A673 (cell line): ENCODE measurements at places on chromosomes 13 and 19. TPM values are rescaled to one million over a fixed set of nuclear protein-coding genes. Genes with fewer than 3 reads are reported as not detected.

CRX gene
- total RNA-seq: not detected in 2 replicates

NPHS1 gene
- not detected in 2 replicates for total RNA-seq

C13orf46 gene
- 3.1 and 3.6 TPM in 2 replicates for total RNA-seq

GRCh38 chr19:13691569-13692435, 72.5 kb upstream of the MRI1 start:
- no peaks in the 10 kb centered on the region for H3K36me3 ChIP-seq
- DNase-seq: no peak
- no peaks in the 10 kb centered on the region for H3K27me3 ChIP-seq
- no peak overlapping the region for H3K27ac ChIP-seq
- no peak overlapping the region for H3K4me3 ChIP-seq

- no peak overlapping the region for H3K4me3 ChIP-seq
- DNase-seq: no peak
- H3K36me3 ChIP-seq: no peaks in the 10 kb centered on the region
- H3K27me3 ChIP-seq: peaks cover 32% of the 10 kb centered on the region
- H3K27ac ChIP-seq: no peak overlapping the region
- no peaks in the 10 kb centered on the region for H3K4me1 ChIP-seq
Measured at GRCh38 chr13:111382411-111382810, 62.0 kb downstream of the TEX29 start.

APOC1 gene
- total RNA-seq: 2.3 and 5.5 TPM in 2 replicates

- no peaks in the 10 kb centered on the region for H3K36me3 ChIP-seq
- peak; percentile 68 for DNase-seq
- no peak overlapping the region for H3K4me3 ChIP-seq
- no peaks in the 10 kb centered on the region for H3K27me3 ChIP-seq
- H3K27ac ChIP-seq: no peak overlapping the region
Measured at GRCh38 chr19:778910-779653, 18.2 kb upstream of the PTBP1 start.

GRCh38 chr13:33006638-33007037, 9.6 kb upstream of the KL start:
- H3K36me3 ChIP-seq: no peaks in the 10 kb centered on the region
- peaks cover 28% of the 10 kb centered on the region for H3K4me1 ChIP-seq
- DNase-seq: no peak
- H3K4me3 ChIP-seq: no peak overlapping the region
- H3K27ac ChIP-seq: no peak overlapping the region
- no peaks in the 10 kb centered on the region for H3K27me3 ChIP-seq

PGLYRP2 gene
- total RNA-seq: 3.5 and 4.7 TPM in 2 replicates

- DNase-seq: no peak
- no peak overlapping the region for H3K27ac ChIP-seq
- H3K36me3 ChIP-seq: no peaks in the 10 kb centered on the region
- no peaks in the 10 kb centered on the region for H3K27me3 ChIP-seq
- no peak overlapping the region for H3K4me3 ChIP-seq
- no peaks in the 10 kb centered on the region for H3K4me1 ChIP-seq
Measured at GRCh38 chr13:99132295-99132835, 68.3 kb upstream of the UBAC2 start.

FBN3 gene
- total RNA-seq: 0.06 and 0.17 TPM in 2 replicates

DNA sequence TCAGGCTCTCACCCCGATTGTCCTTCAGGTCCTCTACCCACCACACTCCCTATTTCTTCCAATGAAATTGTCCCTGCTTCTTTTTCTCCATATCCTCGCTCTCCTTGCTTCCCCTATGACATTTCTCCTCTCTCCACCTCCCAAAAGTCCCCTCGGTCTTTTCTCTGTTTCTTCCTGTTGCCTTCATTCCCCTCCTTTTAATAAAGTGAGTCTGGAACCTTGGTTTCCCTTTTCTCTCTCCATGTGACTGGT, 676 bp upstream of the ZNF574 start:
- H3K4me1 ChIP-seq: peaks cover 22% of the 10 kb centered on the region
- DNase-seq: no peak
- peak overlapping the region; percentile 98 for H3K4me3 ChIP-seq
- H3K27ac ChIP-seq: peak overlapping the region; percentile 94

DNA sequence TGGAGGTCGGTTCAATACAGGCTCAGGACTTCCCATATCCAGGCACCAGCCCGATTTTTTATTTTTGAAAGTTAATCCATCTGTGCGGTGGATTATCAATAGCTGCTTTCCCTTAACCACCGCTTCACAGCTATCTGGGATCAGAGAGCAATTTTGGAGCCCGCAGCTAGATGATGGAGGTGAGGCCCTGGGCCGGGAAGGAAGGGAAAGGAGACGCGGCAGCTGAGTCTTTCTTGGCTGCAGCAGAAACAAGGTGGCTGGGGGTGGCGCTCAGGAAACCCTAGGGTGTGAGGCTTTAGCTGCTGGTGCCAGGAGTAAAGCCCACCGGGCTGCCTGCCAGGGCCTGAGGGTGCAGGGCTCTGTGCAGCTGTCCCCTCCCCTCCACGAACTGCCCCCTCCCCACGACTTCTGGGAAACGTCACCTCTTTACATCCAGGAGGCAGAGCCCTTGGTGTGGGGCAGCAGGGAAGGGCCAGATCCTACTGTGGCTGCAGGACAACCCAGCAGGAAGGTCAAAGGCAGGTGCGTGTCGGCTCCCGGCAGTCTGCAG, 307.0 kb downstream of the ZNF536 start:
- no peak overlapping the region for H3K27ac ChIP-seq
- no peaks in the 10 kb centered on the region for H3K36me3 ChIP-seq
- H3K4me1 ChIP-seq: peaks cover 5% of the 10 kb centered on the region
- H3K4me3 ChIP-seq: no peak overlapping the region
- DNase-seq: no peak
- no peaks in the 10 kb centered on the region for H3K27me3 ChIP-seq

DNA sequence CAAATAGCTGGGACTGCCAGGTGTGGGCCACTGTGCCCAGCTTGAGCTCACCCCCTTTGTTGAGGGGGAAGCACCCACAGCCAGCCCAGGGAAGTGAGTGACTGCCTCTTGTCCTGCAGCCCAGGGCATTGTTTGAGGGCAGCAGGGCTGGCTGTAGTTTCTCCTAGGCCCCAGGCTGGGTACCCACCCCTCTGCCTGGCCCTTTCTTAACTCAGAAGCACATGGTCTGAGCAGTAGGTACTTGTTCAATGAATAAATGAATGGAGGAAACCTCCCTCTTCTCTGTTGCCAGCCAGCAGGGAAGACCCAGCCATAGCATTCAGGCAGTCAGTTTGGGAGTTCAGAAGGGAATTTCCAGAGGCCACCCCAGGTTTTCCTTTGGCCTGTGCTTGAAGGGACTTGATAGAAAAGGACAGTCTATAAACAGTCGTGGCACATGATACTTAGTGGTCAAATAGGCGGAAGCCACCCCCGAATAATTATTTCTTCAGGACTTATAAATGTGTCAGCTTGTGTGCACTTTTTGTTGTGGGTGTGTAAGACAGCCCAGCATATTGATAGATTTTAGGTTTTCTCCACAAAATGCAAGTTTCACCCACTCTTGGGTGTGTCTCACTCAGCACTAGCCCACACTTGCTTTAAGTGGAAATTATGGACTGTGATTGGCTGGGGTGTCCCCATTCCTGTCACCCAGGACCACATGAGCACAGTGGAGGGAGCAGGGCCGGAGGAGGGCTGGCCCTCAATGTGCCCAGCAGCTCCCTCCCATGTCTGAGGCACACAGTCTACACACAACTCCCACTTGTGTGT, 33.1 kb downstream of the GATAD2A start:
- no peaks in the 10 kb centered on the region for H3K4me1 ChIP-seq
- no peak overlapping the region for H3K4me3 ChIP-seq
- no peak overlapping the region for H3K27ac ChIP-seq
- no peak for DNase-seq

CACNA1A gene
- 2.9 and 3.2 TPM in 2 replicates for total RNA-seq

PTGIR gene
- total RNA-seq: 0.46 TPM in 1 of 2 replicates, not detected in the other

- peak; percentile 31 for DNase-seq
- H3K4me1 ChIP-seq: peaks cover 30% of the 10 kb centered on the region
- no peaks in the 10 kb centered on the region for H3K27me3 ChIP-seq
Measured at GRCh38 chr13:110409581-110409992, 102.5 kb downstream of the COL4A2 start.

DNA sequence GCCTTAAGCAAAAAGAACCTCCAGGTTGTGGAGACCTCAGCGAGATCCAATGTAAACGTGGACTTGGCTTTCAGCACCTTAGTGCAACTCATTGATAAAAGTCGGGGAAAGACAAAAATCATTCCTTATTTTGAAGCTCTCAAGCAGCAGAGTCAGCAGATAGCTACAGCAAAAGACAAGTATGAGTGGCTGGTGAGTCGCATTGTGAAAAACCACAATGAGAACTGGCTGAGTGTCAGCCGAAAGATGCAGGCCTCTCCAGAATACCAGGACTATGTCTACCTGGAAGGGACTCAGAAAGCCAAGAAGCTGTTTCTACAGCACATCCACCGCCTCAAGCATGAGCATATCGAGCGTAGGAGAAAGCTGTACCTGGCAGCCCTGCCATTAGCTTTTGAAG, 58.5 kb downstream of the ARHGAP35 start:
- H3K27me3 ChIP-seq: no peaks in the 10 kb centered on the region
- H3K36me3 ChIP-seq: peaks cover 41% of the 10 kb centered on the region
- H3K27ac ChIP-seq: peak overlapping the region; percentile 13
- H3K4me3 ChIP-seq: no peak overlapping the region

- no peak overlapping the region for H3K27ac ChIP-seq
- H3K27me3 ChIP-seq: no peaks in the 10 kb centered on the region
- H3K36me3 ChIP-seq: no peaks in the 10 kb centered on the region
Measured at GRCh38 chr19:19602136-19602712, 16.3 kb downstream of the PBX4 start.

CRTC1 gene
- total RNA-seq: 18.1 and 20.3 TPM in 2 replicates

- peak overlapping the region; percentile 90 for H3K4me3 ChIP-seq
- H3K27me3 ChIP-seq: no peaks in the 10 kb centered on the region
- no peaks in the 10 kb centered on the region for H3K36me3 ChIP-seq
- H3K27ac ChIP-seq: peak overlapping the region; percentile 96
Measured at GRCh38 chr13:93227878-93228642, 1.5 kb downstream of the GPC6 start.

- peaks cover 57% of the 10 kb centered on the region for H3K36me3 ChIP-seq
- H3K27ac ChIP-seq: no peak overlapping the region
- no peaks in the 10 kb centered on the region for H3K4me1 ChIP-seq
- DNase-seq: no peak
- no peak overlapping the region for H3K4me3 ChIP-seq
Measured at GRCh38 chr13:114325729-114326128, 11.4 kb downstream of the CHAMP1 start.

DNA sequence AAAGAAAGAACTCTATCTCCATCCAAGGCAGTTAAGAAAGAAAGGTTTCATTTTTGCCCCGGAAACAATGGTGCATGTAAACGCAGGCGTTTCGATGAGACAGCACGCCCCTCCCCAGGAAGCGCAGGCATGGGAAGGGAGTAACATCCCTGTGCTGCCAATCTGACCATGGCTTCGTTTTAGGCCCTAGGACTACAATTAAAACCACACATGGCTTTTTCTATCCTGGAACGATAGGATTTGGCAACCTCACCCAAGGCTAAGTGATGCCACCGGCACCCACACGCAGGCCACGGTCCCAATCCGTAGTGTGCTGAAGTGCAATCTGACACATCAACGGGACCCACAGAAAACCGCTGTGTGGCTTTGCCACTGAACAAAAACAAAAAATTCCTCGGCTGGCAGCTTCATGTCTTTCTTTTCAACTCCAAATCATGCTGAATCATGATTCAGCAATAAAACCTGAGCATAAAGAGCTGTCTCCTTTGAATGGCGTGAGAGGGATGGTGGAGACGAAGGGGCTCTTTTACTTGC, 24.2 kb downstream of the RANBP3 start:
- H3K4me3 ChIP-seq: no peak overlapping the region
- H3K27ac ChIP-seq: peak overlapping the region; percentile 66
- peaks cover 6% of the 10 kb centered on the region for H3K36me3 ChIP-seq
- peaks cover 54% of the 10 kb centered on the region for H3K4me1 ChIP-seq
- H3K27me3 ChIP-seq: no peaks in the 10 kb centered on the region
- peak; percentile 21 for DNase-seq

- H3K4me3 ChIP-seq: no peak overlapping the region
- no peaks in the 10 kb centered on the region for H3K4me1 ChIP-seq
- H3K27ac ChIP-seq: no peak overlapping the region
- DNase-seq: no peak
Measured at GRCh38 chr13:42628666-42629065, 54.7 kb downstream of the TNFSF11 start.

ZNF563 gene
- 0.15 and 0.26 TPM in 2 replicates for total RNA-seq

CEACAM8 gene
- total RNA-seq: not detected in 2 replicates

DNA sequence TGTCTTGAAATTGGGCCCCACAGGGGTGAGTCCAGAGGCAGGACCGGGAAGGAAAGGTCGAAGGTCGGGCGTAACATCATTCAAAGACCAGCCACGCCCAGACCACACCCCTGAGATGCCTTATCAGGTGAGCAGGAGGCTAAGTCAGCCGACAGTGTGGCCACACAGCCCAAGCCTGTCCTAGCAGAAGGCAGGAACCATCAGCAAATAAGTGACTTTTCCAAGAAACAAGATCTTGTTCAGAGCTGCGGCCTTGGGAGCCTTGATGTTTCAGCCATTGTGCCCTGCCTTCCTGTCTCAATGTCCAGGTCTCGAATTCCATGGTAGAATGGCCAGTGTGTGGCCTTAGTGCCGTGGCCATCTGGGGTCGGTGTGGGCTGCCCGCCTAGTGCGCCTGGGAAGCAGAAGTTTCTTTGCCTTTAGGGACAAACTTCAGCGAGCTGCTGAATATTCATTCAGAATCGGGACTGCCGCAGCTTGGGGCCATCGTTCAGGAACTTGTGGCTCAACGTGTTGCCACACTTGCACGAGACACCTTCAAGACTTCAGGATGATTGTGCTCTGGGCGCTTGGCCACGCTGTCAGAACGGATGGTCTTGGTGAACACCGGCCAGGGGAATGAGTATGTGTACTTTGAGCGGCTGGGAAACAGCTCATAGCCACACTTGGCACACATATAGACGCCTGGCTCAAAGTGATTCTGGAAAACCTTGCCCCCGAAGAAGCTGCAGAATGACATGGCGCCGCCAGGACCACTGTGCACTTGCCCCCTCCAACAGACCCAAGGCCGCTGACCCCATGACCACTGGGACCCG, 6.1 kb upstream of the IFNL4 start:
- no peaks in the 10 kb centered on the region for H3K4me1 ChIP-seq
- no peak for DNase-seq
- no peak overlapping the region for H3K4me3 ChIP-seq
- no peak overlapping the region for H3K27ac ChIP-seq

- H3K36me3 ChIP-seq: no peaks in the 10 kb centered on the region
- H3K27me3 ChIP-seq: no peaks in the 10 kb centered on the region
- H3K27ac ChIP-seq: no peak overlapping the region
Measured at GRCh38 chr13:51825681-51826254, 19.2 kb downstream of the TMEM272 start.

TNNI3 gene
- total RNA-seq: 12.8 and 16.5 TPM in 2 replicates

IFNL1 gene
- not detected in 2 replicates for total RNA-seq

DPF1 gene
- total RNA-seq: 6.3 and 8.1 TPM in 2 replicates

GRCh38 chr13:30722361-30722760, 13.0 kb upstream of the ALOX5AP start:
- no peak for DNase-seq
- H3K4me1 ChIP-seq: no peaks in the 10 kb centered on the region
- H3K36me3 ChIP-seq: no peaks in the 10 kb centered on the region
- H3K27me3 ChIP-seq: no peaks in the 10 kb centered on the region
- H3K4me3 ChIP-seq: no peak overlapping the region
- no peak overlapping the region for H3K27ac ChIP-seq
